Epithelial cell of esophagus (primary cell): ENCODE measurements at places on chromosomes 1 and 21.

DNA sequence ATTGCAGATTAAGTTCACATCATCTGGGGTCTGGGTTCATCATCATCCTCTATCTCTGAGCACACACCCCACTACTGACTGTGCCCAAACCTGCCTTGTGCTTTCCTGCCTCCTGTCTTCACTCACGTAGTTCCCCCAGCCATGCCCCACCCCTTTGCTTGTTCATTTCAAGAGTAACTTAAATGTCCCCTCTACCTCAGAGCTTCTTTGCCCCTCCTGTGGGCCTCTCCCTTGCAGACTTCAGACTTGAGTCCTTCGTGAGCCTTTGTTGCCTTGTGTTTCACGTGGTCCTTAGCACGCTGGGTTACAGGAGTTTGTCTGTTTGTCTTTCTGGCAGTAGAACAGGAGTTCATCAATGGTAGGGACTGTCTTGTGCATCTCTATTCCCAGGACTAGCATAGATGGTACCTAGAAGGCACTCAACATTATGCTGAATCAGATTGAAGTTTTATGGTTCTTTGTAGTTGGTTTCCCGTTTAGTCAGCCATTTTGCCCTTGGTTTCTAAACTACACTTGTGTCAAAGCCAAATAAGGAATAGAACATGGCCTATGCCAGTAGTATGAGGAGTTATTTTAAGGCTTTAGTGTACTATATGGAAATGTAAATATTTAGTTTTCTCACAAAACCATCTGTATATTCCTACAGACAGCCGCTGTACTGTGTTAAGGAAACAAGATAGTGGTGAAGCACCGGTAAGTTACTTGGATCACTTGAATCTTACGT lies 86.2 kb downstream of the TTC3 start:
- DNase-seq, result no peak

GRCh38 chr1:150981177-150981804 lies 801 bp upstream of the ANXA9 start:
- DNase-seq, result peak; percentile 66

- DNase-seq, result no peak
These were observed 4.1 kb downstream of the AHDC1 start for GRCh38 chr1:27599605-27600497.

DNA sequence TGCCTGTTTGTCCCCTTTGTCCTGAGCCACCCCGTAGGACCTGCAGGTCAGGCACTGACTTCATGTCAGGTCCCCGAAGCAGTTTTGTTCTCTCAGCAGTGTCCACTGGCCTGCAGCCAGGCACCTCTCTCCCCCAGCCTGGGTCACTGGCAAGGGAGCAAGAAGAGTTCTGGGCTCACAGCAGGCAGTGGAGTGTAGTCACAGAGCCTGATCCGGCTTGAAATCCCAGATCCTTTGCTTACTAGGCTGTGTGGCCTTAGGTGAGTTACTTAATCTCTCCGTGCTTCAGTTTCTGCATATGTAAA lies 34.2 kb downstream of the L1TD1 start:
- no peak for DNase-seq

DNA sequence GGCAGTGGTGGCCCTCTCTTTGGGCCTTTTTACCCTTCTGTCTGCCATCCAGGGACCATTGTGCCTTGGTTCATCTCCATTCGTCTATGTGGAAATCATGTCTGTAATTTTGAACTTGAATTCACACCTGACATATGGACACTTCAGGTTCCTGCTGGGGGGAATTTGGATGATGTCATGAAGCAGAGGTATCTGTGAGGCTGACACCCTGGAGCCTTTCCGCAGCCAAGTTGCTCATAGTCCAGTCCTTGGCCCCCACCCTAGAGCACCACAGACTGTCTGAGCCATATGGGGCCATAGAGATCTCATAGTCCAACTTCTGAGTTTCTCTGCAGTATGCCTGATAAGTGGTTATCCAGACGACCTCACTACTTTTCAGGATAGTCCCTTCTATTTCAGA lies 147.7 kb upstream of the CACNA1E start:
- DNase-seq, result no peak

DNA sequence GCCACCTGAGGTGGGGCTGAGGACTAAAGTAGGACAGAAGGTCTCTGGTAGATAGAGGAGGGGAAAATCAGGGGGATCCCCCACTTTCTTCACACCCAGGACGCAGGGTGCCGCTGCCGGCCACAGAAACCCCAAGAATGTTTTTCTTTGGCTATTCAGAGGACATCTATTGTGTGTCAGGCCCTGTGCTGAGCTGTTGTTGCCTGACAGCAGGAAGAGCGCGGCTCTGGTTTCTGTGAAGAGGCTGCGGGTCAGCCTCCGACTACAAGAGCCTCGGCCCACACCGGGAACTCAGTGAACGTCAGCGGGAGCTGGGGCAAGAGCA lies 407 bp upstream of the PIGV start:
- DNase-seq, result no peak

DNA sequence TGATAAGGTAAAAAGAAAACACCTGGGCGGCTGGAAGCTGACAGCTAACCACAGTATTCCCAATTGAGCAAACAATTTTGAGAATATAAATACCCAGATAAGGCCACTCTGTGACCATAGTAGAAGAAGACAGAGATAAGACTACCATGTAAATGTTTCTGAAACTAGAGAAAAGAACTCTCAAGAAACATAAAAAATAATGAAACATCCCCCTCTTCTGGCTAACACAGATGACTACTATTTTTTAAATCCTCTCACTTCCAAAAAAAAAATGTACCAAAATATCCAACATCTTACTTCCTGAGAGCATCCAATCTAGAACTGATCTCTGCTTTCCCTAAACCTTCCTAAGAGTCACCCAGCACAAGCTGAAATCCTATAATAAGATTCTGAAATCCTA lies 125.9 kb downstream of the HFM1 start:
- DNase-seq, result peak; percentile 27

DNA sequence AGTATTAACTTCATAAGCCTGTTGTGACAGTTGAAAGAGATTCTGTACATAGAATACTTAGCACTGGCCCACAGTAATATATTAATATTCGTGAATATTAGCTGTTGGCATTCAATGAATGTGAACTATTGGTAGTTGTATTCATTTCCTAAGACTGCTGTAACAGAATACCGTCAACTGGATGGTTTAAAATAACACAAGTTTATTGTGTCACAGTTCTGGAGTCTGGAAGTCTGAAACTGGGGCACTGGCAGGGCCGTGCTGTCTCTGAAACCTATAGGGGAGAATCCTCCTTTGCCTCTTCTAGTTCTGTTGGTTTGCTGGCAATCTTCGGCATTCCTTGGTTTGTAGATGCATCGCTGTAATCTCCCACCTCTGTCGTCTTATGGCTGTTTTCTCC lies 47.5 kb downstream of the OLFML3 start:
- no peak for DNase-seq

DNA sequence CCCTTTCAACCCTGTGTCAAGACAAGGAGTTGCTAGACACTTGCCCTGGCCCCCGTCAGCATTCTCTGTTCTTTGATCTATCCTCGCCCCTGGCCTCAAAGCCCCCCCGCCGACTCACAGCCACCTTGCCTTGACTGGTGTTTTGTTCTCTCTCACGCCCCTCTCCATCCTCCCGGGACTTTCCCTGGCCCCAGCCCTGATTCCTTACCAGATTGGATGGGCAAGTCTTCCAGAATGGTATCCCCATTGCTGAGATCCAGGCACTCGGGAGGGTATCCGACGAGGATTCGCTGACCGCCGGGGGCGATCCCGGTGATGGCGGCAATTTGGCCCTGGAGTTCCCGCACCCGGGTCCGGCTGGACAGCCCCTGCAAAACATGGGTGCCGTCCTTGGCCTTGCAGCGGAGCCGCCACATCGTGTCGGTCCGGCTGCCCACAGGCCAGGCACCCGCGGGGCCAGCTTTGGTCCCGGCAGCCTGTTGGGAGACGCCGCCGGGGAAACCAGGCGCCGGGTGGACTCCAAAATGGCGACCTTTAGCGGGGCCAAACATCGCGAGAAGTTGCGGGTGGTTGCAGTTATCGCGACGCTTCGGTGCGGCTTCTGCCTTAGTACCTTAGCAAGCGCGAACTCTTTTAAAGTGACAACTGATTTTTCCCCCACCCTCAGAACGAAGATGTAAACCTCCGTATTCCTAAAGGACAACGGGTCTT lies 373 bp downstream of the YOD1 start:
- peak; percentile 95 for DNase-seq

DNA sequence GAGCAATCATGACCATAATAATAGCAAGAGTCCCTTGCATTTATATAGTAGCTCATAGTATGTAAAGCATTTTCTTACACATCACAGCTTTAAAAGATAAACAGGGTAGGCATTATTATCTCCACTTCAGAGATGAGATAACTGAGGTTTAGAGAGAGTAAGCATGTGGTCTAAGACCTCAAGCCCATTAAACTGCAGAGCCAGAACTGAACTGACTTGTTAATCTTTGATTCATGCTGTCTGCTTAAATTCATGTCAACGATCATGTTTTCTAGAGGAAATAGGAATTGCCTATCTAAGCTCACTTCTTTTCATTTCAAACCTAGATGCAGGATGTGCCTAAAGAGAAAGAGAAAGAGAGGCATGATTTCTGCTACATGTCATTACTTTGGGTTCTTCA lies 524.8 kb downstream of the PTPRC start:
- DNase-seq, result no peak

- DNase-seq, result peak; percentile 19
These were observed 11.0 kb upstream of the C1QA start for GRCh38 chr1:22625262-22625925.

DNA sequence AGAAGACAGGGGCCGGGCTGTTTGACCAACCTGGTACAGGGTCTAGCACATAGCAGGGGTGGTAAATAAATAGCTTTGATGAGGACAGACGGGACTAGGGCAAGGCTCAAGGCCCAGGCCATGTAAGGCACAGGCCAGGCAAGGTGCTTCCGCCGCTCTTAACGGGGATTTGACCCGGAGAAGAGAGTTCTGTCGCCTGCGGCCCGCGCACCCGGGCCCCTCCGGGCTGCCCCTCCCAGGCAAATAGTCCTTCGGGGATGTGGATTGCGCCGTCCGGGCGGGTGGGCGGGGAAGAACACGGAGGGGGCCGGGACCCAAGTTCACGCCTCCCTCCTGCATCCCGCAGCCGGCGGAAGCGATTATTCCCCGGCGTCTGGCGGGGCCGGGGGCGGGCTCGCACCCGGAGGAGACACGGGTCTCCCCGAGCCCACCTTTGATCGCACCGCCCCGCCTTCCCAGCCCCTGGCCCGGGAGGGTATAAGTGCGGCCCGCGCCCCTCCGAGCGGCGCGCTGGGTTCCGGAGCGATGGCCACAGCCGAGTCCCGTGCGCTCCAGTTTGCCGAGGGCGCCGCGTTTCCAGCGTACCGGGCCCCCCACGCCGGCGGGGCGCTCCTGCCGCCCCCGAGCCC lies at the start of gene MIXL1:
Gene MIXL1, plus strand, starts transcription at position 508 of the 629 bp plus-strand sequence. Its CDS starts 18 bp downstream, at position 526.
- DNase-seq, result no peak

GRCh38 chr1:223776075-223776814 lies 63.9 kb downstream of the CAPN2 start:
- peak; percentile 95 for DNase-seq
